ENCODE measurements at places on chromosomes 3 and 15. TPM values are rescaled to one million over a fixed set of nuclear protein-coding genes. Genes with fewer than 3 reads are reported as not detected.

- no peaks in the 10 kb centered on the region for H3K36me3 ChIP-seq
- no peak for DNase-seq
- peaks cover 26% of the 10 kb centered on the region for H3K4me1 ChIP-seq
- no peak overlapping the region for H3K27ac ChIP-seq
- no peak overlapping the region for H3K4me3 ChIP-seq
- no peaks in the 10 kb centered on the region for H3K27me3 ChIP-seq
Observed at GRCh38 chr15:70203981-70204560, 106.4 kb upstream of the TLE3 start.

GRCh38 chr3:39126532-39127071 is 19.1 kb downstream of the TTC21A start:
- H3K4me1 ChIP-seq = peaks cover 3% of the 10 kb centered on the region
- H3K27me3 ChIP-seq = no peaks in the 10 kb centered on the region
- H3K27ac ChIP-seq = no peak overlapping the region
- no peak overlapping the region for H3K4me3 ChIP-seq
- H3K36me3 ChIP-seq = no peaks in the 10 kb centered on the region
- DNase-seq = no peak

GRCh38 chr3:173719585-173719984 is 322.0 kb downstream of the NLGN1 start:
- no peak overlapping the region for H3K4me3 ChIP-seq
- DNase-seq = no peak
- no peaks in the 10 kb centered on the region for H3K36me3 ChIP-seq
- H3K27me3 ChIP-seq = no peaks in the 10 kb centered on the region
- no peak overlapping the region for H3K27ac ChIP-seq

DNA sequence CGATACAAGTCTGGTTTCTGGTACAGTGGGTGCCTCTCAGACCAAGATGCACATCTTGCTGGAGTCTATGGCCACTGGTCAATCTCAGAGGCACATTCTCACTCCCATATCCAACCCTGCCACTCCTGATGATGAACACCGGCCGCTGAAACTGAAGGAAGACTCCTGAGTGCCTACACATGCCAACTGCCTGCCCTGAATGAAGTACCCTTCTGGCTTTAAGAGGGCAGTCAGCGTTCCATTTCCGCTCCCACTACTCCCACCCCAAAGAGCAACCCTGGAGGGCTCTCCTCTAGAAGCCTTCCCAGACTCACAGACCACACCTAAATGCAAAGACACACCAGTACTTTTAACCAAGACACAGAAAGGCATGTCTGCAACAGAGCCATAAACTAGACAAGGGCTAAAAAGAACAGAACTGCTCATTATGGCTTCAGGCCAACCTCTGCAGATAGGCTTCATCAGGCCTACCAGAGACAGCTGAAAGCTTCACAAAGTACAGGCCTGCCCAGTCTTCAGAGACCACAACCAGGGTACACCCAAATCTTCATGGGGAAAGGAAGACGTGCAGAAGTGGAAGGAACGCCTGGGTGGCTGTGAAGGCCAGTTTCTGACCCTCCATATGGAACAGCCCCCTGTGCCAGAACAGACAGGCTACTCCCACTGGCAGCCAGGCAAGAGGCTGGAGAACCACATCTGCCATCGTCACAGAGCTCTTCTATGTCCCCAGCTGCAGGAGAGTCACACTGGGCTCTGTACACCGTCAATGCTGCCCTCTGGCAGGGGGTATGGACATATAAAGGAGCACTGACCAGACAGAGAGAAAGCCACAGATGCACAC is 14.3 kb downstream of the ANP32A start:
- no peaks in the 10 kb centered on the region for H3K36me3 ChIP-seq
- H3K4me1 ChIP-seq = peaks cover 72% of the 10 kb centered on the region
- no peak overlapping the region for H3K27ac ChIP-seq
- no peak for DNase-seq

DNA sequence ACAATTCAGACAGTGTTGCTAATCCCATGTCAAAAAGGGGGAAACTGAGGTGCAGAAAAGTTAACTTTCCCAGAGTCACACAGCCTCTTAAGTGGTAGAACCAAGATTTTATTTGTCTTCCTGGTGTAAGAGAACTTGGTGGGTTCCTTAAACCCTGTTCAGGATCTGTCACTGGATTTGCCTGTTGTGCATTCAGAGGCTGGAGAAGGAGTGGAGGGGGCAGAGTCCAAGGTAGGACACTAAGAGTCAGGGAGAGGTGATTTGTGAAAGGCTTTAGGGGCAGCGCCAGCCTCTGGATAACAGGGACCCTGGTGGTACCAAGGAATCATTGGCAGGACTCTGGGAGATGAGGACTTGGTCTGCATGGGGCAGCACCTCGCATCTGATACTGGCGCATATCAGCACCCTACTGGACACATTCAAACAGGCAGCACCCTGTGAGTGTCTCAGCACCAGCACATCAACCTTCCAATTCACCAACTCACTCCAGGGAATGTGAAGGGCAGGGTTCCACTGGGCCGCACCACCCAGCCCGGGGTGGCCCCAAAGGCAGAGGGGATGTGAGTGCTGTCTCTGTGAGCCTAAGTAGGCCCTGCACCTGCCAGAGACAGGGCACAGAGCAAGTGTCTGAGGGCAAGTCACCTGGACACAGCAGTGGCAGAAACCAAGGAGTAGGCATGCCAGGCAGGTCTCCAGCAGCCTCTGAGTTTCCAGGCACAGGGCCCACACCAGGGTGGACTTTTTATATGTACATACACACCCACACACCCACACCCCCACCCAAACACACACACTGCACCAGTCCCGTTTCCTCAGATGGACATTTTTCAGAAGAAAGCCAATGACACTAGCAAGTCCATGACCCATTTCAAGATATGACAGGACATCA is 71.6 kb downstream of the LIPC start:
- H3K4me1 ChIP-seq = no peaks in the 10 kb centered on the region
- H3K36me3 ChIP-seq = no peaks in the 10 kb centered on the region
- H3K4me3 ChIP-seq = no peak overlapping the region
- no peak overlapping the region for H3K27ac ChIP-seq
- no peaks in the 10 kb centered on the region for H3K27me3 ChIP-seq
- DNase-seq = no peak

- H3K27ac ChIP-seq = no peak overlapping the region
- no peaks in the 10 kb centered on the region for H3K27me3 ChIP-seq
- no peak for DNase-seq
Observed at GRCh38 chr3:1252061-1252430, 159.2 kb downstream of the CNTN6 start.

DNA sequence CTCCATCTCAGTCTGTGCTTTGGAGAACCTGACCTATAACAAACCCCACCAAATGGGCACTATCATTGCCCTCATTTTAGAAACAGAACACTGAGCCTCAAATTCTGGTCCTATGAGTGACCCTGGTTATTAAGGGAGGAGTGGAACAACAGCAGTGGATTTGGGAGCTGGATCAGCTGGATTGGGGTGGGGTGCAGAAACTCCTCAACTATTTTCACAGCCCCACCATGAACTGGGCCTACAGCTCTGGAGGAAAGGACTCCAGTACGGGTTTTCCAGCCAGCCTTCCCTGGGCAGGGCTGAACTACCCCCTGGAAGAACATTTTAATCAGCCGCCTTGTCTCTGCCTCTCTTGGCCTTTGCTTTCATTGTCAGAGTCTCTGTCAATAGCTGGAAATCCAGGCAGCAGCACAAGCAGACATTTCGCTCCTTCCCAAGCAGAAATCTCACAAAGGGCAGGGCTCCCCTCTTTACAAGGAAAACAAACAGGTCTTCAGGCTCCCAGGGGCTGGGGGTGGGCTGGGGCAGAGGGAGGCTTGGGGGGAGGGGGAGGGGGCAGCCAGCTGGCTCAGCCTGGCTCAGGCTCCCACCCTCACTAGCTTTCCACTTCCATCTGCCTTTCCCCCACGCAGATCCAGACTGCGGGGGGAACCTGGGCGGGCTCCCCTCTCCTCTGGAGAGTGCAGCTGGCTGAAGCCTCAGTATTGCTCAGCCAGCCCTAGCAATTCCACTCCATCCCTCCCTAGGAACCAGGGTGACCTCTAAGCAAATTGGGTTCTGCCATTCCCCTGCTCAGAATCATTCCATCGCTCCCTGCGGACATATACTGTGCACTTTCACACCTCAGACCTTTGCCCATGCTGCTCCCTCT is 13.7 kb upstream of the TLE3 start:
- no peak for DNase-seq

GRCh38 chr3:71069797-71070196 is 513.7 kb downstream of the FOXP1 start:
- H3K27me3 ChIP-seq = no peaks in the 10 kb centered on the region
- H3K4me3 ChIP-seq = peak overlapping the region; percentile 31
- peak; percentile 96 for DNase-seq
- H3K27ac ChIP-seq = peak overlapping the region; percentile 98
- no peaks in the 10 kb centered on the region for H3K36me3 ChIP-seq

DNA sequence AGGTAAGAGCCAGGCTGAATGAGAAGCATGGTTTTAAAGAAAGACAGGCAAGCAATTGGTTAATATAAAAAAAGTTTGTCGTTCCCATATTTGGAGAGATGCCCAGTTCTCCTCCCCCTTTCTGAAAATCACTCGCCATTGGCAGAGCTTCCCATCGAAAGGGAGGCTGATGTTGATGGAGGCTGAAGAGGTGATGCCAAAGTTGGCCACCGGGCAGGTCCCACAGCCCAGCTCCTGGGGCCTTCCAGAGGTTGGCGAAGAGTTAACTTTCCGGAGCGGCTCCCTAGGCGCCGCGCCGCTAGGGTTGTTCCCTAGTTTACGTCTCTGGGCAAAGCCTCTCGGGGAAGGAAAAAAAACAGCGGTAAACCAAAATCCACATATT is 793 bp downstream of the PCOLCE2 start:
- no peak for DNase-seq
- H3K27me3 ChIP-seq = no peaks in the 10 kb centered on the region
- peak overlapping the region; percentile 58 for H3K4me3 ChIP-seq
- peaks cover 16% of the 10 kb centered on the region for H3K4me1 ChIP-seq
- H3K27ac ChIP-seq = peak overlapping the region; percentile 65
- no peaks in the 10 kb centered on the region for H3K36me3 ChIP-seq

DNA sequence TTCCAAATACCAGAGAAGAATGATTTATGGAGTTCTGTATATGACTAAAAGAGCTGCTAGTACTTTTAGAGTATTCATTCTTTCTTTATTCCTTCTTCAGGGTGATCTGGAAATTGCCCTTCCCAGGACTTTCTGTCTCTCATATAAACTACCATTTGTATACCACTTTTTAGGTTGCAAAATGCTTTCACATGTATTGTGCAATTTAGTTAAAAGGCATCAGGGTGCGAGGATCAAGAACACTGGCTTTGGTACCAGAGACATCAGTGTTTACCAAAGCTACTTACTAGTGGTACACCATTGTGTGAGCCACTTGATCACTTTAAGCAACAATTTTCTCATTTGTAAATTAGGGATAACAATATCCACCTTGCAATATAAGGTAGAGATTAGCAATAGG is 251.4 kb downstream of the TIGIT start:
- DNase-seq = no peak
- no peaks in the 10 kb centered on the region for H3K36me3 ChIP-seq
- H3K27me3 ChIP-seq = no peaks in the 10 kb centered on the region
- no peaks in the 10 kb centered on the region for H3K4me1 ChIP-seq

- H3K4me3 ChIP-seq = no peak overlapping the region
- no peaks in the 10 kb centered on the region for H3K4me1 ChIP-seq
- no peak for DNase-seq
- H3K36me3 ChIP-seq = no peaks in the 10 kb centered on the region
Observed at GRCh38 chr3:79172241-79172640, 595.6 kb downstream of the ROBO1 start.

GRCh38 chr15:77002954-77003912 is 8.3 kb downstream of the PSTPIP1 start:
- H3K27ac ChIP-seq = peak overlapping the region; percentile 40
- no peaks in the 10 kb centered on the region for H3K4me1 ChIP-seq
- no peak for DNase-seq
- no peak overlapping the region for H3K4me3 ChIP-seq
- no peaks in the 10 kb centered on the region for H3K27me3 ChIP-seq

DNA sequence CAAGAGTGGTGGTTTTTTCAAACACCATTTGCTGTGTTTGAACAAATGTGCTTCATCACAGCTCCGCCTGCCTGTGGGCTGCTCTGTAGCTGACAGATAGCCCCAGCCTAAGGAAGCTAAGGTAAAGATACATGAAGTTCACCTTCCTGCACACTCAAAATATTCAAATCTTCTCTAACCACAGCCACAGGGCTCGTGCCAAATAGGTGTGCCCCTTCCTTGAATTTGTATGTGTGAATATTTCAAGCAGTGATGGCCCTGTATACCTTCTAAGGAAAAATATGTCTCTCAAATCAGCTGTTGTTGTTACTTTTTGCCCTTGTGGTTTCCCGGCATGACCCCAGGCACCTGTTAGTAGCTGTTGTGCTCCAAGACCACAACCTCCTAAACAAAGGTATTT is 92.8 kb downstream of the CCNL1 start:
- H3K36me3 ChIP-seq = no peaks in the 10 kb centered on the region
- no peaks in the 10 kb centered on the region for H3K27me3 ChIP-seq
- no peak overlapping the region for H3K27ac ChIP-seq
- no peak overlapping the region for H3K4me3 ChIP-seq

DNA sequence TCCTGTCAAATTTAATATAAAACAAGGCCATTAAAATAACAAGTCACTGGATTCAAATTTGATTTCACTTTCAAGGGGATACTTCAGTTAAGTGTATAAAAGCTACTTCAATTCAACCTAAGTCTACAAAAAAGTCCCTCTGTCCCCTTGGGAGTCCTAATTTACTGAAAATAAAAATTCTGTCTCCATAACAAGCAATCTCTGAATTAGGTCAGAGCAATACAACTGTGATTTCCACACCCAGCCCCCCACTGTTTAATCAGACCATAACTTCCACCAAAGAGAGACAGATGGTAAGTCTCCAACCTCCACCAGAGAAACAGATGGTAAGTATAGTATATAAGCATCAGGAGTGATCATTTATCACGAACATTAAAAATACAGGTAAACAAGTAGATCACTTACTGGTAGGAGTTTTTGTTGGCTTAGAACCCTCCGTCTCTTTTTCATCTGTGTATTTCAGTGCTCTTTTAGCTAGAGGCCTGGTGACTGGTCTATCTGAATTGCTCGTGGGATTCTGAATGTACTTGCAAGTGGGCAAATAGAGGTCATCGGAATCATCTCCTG is 12.1 kb downstream of the SGO1 start:
- H3K4me1 ChIP-seq = no peaks in the 10 kb centered on the region
- no peak overlapping the region for H3K27ac ChIP-seq
- no peaks in the 10 kb centered on the region for H3K27me3 ChIP-seq
- H3K36me3 ChIP-seq = no peaks in the 10 kb centered on the region

DNA sequence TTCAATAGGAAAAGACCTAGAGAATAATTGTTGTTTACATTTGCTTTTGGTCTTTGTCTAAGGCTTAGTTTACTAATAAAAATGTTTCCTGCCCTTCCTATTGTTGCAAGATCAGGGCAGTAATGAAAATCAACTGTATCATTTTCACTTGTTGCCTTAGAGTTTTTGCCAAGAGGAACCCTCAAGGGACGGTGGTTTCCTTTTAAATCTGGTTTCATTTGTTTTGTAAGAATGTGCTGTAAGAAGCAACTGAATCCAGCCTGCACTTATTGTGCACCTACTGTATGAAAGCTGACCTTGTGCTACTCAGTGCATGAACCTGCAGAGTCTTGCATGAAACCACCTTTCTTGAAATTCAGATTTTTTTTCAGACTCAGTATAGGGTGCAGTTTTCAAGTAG is 5.3 kb downstream of the IGF1R start:
- DNase-seq = no peak
- no peaks in the 10 kb centered on the region for H3K27me3 ChIP-seq
- no peaks in the 10 kb centered on the region for H3K36me3 ChIP-seq
- peaks cover 51% of the 10 kb centered on the region for H3K4me1 ChIP-seq
- H3K27ac ChIP-seq = no peak overlapping the region

The NRROS gene
- total RNA-seq = 6.5 TPM

The IL17RB gene
- 0.83 TPM for total RNA-seq

The DMXL2 gene
- total RNA-seq = 26.6 TPM

The ZNF80 gene
- total RNA-seq = not detected

The ADAMTSL3 gene
- total RNA-seq = 20.0 TPM

The NIPA2 gene
- 34.3 TPM for total RNA-seq

Measured in esophagus muscularis mucosa (tissue), 4 donors.